ENCODE measurements at places on chromosomes 11 and 22.

GRCh38 chr11:65592858-65593517 is 2.6 kb downstream of the KCNK7 start:
- DNase-seq: peak; percentile 49

- DNase-seq: no peak
Observed at GRCh38 chr22:46075764-46076531, 74.4 kb upstream of the PPARA start.

GRCh38 chr11:75852406-75853017 is 37.5 kb downstream of the UVRAG start:
- no peak for DNase-seq

DNA sequence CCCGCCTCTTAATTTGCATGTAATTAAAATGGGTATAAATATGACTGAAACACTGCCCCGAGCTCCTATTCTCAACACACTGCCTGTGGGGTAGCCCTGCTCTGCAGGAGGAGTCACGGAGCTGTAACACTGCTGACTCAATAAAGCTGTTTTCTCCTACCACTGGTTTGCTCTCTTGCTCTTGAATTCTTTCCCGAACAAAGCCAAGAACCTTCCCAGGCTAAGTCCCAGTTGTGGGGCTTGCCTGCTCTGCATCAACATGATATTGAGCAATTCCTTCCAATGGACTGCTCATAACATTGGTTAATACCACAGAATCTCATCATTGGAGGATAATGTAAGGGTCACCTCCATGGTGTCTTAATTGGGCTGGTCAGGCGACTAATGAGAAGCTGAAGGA is 114.4 kb downstream of the FBXO7 start:
- DNase-seq: no peak

- DNase-seq: no peak
Observed at GRCh38 chr11:106208760-106209159, 131.3 kb downstream of the AASDHPPT start.

- no peak for DNase-seq
Observed at GRCh38 chr11:36817336-36817965, 219.4 kb upstream of the RAG2 start.

GRCh38 chr11:112797648-112798293 is 163.4 kb upstream of the NCAM1 start:
- peak; percentile 88 for DNase-seq

GRCh38 chr11:117444711-117445658 is 117.3 kb downstream of the CEP164 start:
- DNase-seq: no peak

DNA sequence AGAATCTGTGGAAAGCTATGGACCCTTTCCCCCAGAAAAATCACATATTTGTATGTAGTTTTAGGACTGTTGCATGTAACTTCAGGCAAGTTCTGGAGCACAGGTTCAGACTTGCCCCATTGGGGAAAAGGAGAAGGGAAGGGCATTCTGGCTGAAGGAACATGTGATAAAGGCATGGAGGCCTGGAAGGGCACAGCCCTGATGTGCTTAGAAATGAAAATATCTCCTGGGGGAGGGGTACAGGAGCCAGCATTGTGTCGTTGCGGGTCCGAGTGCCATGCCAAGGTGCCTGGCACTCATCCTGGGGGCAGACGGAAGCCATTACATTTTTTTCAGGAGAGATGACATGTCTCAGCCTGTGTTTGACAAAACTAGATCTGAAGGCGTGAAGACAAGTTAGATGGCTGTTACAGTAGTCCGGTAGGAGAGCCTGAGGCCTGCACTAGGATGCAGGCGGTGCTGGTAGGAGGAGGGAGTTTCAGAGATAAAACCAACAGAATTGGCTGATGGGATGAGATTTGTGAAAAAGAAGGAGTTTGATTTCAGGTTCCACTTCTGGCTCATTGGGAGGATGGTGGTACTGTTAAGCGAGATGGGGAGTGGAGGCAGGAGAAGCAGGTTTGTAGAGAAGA is 96.9 kb downstream of the TEAD1 start:
- no peak for DNase-seq

DNA sequence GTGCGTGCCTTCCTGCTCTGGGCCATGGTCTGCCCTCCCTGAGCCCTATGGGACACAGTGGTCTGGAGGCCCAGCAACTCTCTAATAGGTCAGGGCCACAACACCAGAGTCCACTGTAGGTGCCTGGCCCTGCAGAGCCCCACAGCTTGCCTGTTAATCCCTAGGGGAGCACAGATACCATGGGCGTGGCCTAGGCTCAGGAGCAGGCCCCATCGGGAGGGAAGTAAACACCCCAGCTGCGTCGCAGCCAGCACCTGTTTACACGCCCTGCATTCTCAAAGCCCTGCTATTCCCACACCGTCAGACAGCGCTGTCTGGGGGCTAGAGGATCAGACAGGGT is 2.5 kb downstream of the KCTD17 start:
- no peak for DNase-seq

DNA sequence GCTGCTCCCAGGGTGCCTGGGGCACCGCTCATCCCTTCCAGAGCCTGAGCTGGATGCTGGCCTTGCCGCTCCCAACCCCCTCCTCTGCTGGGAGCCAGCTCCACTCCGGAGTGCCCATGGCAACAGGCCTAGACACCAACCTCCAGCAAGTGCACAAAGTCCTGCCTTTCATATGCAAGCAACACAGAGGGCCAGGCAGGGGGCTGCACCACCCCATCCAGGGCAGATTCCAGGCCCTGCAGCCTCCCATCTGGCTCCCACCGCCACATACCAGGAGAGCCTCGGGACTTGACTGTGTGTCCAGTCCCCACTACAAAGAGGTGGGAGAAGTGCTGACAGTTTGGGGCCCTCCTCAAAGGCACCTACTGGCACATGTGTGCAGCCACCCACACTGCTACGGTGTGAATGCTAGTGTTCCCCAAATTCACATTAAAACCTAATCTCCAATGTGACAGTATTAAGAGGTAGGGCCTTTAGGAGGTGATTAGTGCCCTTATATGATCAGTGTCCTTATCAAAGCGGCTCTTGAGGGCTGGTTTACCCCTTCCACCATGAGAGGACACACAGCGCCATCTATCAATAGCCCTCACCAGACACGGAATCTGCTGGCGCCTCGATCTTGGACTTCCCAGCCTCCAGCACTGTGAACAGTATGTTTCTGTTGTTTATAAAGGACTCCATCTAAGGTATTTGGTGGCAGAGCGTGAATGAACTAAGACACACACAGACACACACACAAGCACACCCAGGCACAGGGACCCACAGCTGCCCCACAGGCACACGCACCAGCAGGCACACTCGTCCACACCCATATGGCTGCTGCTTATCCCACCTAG is 16.2 kb downstream of the ARVCF start:
- DNase-seq: no peak

- DNase-seq: no peak
Observed at GRCh38 chr22:29838599-29838956, 504 bp upstream of the ASCC2 start.

DNA sequence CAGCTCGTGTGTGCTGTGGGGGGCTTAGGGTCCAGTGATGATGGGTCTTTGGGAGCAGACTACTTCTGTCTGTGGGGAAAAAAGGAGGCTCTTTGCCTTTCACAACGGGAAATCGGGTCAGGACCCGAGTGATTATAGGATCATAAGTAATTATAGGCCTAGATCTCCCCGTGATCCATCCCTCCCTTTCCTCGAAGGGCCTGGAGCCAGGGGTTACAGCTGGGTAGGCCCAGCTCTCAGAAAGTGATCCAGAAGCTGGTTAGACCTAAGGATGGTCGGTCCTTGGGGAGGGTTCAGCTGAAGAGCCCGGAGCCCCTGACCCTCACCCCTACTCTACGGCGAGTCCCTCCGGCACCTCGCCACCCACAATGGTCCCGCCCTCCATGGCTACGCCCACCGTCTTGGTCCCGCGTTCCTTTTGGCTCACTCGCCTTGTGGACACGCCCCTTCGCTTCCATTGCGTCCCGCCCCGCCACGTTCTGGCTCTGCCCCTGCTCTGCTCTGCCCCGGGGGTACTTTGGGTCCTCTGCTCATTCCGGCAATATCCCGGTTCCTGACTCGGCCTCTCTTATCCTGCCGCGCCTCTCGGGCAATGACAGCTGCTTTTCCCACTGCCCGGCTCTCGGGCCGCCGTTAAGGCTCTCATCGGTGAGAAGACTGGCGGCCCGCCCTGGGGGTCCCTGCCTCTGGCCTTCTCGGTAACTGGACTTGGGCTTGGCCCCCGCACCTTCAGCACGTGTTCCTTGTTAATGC is 5.0 kb downstream of the IGSF22 start:
- peak; percentile 89 for DNase-seq

DNA sequence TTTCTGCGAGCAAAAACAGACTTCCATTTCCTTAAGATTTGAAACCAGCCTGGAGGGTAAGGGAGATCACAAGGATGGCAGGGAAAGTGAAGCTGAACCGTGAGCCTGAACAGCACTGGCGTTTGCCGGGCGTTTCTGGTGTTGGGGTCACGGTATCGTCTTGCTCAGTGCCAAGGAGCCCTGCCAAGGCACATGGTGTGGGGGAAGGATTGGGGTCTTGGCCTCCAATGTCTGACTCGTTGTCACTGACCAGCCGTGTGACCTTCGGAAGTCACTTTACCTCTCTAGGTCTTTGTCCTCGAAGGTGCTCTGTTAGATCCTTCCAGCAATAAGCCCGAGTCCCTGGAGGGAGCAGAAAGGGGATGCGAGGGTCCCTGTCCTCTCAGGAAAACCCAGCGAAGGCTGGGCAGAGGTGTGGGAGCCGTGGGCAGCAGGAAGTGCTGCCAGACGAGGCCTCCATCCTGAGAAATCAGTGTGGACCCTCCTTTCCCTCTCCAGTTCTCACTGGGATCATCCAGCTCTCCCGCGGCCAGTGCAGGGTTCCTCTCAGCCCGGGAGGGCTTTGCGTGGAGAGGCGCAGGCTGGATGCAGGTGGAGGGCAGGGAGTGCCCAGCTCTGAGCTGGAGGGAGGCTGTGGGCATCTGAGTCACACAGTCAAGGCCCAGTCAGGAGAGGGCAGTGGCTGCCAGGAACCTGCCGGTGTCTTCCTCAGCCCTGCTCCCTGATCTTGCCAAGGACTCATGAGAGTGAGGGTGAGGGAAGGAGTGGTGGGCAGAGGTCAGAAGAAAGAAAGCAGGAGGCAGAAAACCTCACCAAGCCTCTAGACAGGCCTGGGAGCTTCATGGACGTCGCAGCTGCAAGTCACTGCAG is 18.9 kb downstream of the TOM1 start:
- no peak for DNase-seq

DNA sequence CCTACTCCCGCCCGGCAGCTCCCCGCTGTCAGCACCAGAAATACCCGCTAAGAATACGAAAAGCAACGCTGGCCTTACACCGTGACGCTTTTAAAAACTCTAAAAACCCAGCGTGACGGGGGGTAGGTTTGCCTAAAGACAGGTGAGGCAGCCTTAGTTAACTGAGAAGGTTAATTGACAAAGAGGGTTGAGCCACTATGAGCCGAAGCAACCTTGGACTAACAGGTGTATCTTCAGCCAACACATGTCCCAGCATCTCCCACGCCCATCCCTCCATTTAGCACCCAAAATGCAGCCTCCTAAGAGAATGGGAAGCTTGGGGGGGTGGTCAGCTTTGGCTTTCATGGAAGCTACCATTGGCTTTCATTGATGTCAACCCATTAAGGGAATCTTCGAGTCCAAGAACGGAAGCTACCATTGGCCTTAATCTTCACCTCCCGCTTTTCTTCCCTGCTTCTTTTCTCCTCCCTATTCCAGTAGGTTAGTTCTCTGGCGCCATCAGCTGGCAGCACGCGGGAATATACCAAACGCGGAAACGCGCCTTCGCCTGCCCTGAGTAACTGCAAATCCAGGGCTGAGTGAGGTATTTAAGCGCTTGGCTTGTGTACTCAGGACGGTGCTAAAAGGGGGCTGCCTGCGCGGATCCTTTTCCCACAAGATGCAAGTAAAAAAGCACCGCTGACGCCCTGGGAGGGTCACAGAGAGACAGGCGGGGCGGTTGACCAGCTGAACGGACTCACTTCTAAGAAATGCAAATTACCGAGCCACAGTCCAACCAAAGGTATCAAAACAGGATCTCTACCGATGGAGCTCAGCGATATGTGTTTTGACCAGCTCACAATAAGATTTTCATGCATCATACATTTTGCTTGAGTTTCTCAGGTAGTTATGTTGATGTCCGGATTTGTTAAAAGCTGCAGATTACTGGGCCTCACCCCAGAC is 38.5 kb upstream of the GLYATL1 start:
- peak; percentile 21 for DNase-seq

GRCh38 chr11:74966651-74967050 is 17.6 kb downstream of the SPCS2 start:
- DNase-seq: no peak

GRCh38 chr11:61297746-61298145 is 2.6 kb upstream of the VWCE start:
- DNase-seq: no peak

- no peak for DNase-seq
Observed at GRCh38 chr22:19686946-19687345, 27.4 kb upstream of the SEPTIN5 start.

GRCh38 chr11:33620423-33621171 is 80.0 kb downstream of the C11orf91 start:
- no peak for DNase-seq

DNA sequence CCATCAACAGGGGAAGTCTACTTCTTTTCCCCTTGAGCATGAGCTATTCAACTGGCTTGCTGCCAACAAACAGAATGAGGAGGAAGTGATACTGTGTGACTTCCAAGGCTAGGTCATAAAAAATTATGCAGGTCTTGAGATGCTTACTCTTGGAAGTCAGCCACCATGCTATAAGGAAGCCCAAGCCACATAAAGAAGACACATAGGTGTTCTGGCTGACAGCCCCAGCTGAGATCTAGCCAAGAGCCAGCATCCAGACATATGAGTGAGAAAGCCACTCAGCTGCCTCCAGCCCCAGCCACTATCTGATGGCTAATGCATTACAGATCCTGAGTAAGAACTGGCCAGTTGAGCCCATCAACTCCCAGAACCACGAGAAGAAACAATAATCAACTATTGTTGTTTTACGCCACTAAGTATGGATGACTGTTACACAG is 31.0 kb upstream of the PPP2R1B start:
- no peak for DNase-seq

- no peak for DNase-seq
Observed at GRCh38 chr22:17633217-17633997, 4.9 kb upstream of the ATP6V1E1 start.

DNA sequence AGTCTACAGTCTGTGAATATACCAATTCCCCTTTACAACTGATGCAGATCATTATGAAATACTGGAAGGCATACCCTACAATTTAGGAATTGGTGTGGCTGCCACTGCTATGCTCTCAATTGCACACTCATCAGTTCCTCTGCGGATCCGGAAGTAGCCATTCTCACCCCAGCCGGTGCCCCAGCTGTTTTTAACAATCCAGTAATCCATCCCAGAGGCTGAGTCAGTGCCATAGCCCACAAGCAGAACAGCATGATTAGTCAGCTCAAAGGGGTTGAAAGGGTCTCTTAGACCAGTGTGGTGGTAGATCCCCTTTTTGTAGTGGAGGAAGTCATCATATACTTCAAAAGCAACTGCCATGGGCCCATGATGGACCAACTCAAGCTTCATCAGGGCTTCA is 43.6 kb downstream of the CTSC start:
- no peak for DNase-seq

DNA sequence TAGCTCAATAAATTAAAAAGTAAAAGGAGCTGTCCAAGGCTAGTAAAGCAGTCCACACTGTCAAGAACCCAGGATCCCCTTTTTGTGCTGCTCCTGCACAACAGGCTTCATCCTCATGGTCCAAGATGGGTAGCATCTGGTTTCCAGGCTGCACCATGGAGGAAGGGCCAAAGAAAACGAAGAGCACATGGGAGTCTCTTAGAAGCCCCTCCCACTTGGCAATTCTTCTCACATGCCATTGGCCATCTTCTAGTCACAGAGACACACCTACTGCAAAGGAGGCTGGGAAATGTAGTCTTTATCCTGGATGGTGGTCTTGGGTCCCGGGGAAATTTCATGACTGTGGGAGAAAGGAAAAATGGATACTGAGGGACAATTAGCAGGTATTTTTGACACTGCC is 37.8 kb downstream of the PRR5L start:
- no peak for DNase-seq
